ENCODE measurements at places on chromosomes 4 and X.

DNA sequence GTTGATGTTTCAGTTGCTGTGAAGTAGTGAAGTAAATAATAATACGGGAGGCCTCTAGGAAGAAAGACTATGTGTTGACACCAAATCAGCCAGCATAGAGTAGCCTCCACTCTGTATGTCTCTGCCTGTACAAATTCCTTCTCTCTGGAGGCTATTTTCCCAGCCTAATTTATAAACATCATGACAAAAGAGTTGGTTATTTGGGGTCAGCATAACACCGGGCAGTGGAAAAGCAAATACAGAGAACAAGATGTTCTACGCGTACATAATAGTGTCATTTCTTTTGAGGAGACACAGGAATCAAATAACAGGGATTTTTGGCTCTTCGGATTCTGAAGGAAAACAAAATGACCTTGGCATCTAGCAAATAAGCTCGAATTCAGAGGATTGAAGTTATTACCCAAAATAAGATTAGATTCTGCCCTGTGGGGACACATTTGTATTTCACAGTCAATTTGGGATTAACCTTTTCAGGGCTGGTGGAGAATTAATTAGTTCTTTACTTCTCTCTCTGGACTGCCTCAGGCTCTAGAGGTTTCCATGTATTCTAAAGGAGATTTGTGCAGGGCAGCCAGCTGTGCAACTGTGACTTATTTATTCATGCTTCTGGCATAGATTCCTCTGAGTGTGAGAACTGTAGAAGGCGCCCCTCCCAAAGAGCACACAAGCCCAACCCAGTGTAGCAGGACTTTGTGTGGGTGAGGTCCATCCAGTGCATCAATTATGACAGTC lies 14.1 kb upstream of the SYTL4 start:
- DNase-seq, result no peak

DNA sequence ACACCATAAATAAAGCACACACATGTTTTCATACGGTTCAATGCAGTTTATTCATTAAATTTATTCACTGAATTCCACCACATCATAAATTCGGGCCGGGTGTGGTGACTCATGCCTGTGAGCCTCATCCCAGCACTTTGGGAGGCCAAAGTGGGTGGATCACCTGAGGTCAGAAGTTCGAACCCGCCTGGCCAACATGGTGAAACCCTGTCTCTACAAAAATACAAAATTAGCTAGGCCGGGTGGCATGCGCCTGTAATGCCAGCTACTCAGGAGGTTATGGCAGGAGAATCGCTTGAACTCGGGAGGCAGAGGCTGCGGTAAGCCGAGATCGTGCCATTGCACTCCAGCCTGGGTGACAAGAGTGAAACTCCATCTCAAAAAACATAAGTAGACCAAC lies 131.6 kb downstream of the PDS5A start:
- DNase-seq, result no peak

DNA sequence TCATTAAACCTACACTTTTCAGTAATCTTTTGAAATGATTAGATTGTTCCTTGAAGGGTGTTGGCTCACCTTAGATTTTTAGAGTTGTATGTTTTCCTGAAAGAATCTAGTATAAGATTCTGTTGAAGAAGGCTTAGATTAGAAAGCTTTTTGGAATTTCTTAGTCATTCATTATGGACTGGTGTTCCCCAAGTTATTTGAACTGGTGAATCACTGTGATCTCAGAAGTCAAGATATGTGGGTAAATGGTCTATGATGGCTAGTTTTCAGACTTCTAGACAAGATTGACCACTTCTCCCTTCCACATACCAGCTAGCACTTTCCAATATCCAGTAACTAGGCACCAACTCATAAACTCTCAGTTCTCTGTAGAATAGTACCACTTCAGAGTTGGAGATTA lies 138.1 kb downstream of the KDM6A start:
- no peak for DNase-seq

- DNase-seq, result no peak
Observed at GRCh38 chr4:25449688-25450087, 72.6 kb downstream of the ANAPC4 start.

DNA sequence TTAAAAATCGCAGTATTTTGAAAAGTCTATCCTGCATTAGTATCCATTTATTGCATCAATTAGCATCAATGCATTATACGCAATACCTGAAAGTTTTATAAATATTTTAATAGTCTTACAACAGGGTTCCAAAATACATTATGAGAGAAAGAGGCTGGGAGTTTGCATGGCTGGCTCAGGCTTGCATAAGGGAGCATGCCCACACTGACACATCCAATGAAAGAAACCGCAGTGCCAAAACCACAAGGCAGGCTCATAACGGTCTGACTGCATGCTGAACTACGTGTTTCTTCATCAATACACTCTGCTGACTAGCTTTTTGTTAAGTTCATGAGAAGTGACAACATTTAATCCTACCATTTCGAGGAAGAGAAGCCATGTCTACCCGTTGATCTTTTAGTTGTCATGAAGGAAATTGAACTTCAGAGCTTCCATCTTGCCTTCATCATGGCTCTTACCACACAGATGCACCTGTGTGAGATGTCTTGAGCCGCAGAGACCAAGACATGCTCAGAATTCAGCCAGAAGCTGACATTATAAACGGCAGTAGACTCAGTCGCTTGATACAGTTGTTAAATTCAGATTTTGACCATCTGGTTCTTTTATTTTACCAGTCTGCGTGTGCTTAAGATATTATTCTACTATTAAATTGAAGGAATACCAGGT lies 168.8 kb upstream of the FRG1 start:
- DNase-seq, result no peak

- DNase-seq, result no peak
Observed at GRCh38 chrX:80331285-80331684, 89.0 kb upstream of the TENT5D start.

DNA sequence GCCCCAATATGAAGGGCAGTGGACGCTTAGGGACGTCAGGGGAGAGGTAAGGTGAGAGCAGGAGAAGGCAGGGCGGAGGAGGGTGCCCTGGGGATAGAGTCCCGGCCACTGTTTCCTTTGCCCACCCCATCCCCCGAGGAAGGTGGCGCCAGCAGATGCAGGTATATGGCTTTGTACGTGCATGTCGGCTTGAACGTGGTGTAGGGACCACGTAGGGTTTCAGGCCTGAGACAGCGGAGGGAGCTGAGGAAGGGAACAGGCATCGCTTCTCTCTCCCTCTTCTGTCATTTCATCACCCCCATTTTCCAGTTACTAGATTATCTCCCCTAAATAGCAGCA lies 97.9 kb downstream of the PHKA2 start:
- no peak for DNase-seq

DNA sequence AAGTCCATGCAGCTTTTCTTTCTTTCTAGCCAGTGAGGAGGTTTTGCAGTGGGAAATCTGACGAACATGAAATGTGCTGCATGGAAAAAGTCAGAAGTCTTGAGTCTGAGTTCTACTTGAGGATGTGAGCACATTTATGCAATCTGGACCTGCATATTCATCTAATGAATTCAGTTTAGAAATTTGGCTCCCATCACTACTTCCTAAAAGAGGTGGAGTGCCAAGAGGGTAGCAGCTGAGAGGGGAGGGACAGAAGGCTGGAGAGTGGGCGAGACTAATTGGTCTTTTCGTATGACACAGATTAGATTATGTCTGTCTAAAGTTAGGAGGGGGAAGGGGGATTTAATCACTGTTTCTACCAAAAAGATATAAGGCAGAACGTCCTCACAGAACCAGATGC lies 535.9 kb downstream of the IQCM start:
- DNase-seq, result no peak

DNA sequence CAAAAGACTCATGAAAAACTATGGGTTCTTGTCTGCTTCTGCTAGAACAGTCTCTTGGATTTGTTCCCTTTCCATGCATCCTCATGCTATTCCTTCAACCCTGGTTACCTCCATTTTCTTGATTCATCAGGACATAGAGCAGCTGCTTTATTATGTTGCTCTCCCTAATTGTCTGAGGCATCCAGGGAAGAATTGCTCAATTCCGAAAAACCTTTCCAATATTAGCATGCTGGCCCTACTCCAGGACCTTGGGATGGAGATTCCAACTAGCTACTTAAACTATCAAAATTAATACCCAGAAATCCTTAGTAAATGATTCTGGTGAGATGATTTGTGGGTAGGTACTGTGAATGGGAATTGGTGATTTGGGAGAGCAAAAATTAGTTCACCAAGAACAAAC lies 56.6 kb upstream of the FAM47B start:
- no peak for DNase-seq

DNA sequence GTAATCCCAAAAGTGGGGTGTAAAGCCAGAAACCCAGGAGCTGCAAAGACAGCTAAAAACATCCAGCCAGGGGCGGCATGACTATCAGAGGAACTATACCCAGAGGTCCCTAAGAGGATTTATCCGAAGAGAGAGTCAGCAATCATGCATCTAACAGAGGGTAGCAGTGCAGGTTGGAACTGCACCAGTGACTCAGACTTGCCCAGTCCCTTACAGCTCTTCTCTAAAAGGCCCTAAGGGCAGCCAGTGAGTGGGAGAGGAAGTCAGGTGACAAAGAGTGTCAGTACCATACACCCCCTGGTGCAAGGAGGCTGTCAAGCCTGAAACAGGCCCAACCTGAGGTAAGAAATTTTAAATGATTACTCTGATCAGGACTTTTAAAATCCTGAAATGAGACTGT lies 88.1 kb downstream of the CAMK2D start:
- DNase-seq, result no peak

DNA sequence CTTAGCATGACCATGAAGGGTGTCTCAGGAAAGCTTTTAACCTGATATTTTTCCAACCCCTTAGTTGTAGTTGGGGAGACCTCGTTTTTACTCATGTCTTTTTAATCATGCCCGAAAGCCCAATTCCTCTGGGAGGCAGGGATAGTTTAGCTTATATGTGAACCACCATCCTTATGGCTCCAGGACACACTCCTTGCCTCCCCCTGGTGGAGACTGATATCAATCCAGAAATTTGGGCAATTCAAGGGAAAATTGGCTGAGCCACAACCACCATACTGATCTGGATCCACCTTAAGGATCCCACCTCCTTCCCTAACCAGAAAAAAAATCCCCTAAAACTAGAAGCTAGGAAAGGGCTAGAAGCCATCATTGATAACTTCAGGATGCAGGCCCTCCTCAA lies 13.4 kb upstream of the COL25A1 start:
- DNase-seq, result no peak

DNA sequence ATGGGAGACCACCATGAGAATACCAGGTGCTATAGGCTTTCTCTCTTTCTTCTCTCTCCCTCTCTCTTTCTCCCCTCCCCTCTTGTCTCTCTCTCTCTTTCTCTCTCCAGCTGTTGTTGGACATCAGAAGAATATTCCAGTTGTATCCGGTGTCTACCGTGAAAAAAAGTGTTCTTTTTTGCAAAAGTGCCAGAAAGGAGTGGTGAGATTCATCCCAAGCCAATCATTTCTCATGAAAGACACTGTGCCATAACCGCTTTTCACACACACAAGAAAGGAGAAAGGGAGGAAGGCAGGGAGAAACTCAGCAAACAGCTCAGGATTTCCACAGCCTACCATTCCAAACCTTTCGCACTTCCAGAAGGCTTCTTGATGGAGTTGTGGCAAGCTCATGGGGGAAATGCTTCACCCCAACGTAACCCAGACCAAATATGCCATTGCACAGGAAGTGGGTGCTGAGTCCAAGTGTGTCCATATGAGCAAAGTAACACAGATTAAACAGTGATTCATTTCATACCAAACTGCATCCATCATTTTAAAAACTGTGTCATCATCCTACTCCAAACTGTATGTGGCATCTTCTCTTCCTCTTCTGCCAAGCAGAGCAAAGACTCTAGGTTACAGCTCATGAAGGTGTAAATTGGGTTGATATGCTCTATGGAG lies 224.0 kb downstream of the APBB2 start:
- no peak for DNase-seq

- DNase-seq, result no peak
Observed at GRCh38 chr4:8854016-8854415, 17.6 kb downstream of the HMX1 start.

GRCh38 chr4:6702761-6703160 lies 6.9 kb downstream of the MRFAP1L1 start:
- no peak for DNase-seq

- DNase-seq, result no peak
Observed at GRCh38 chr4:16037901-16038300, 45.9 kb downstream of the PROM1 start.

DNA sequence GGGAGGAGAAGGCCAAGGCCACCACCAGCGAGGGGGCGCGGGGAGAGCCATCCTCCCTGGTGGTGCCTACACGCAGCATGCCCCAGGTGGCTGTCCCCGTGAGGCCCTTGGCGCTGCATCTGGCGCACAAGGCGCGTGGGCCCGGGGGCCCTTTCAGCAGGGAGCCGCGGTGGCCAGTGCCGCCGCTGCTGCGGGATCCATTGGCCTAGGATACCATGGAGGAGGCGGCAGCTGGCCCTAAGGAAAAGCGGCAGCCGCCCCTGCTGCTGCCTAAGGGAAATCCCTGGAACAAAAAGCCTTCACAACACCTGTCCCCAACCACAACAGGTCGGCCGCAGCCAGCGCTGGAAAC lies 1059.6 kb downstream of the TECRL start:
- no peak for DNase-seq

DNA sequence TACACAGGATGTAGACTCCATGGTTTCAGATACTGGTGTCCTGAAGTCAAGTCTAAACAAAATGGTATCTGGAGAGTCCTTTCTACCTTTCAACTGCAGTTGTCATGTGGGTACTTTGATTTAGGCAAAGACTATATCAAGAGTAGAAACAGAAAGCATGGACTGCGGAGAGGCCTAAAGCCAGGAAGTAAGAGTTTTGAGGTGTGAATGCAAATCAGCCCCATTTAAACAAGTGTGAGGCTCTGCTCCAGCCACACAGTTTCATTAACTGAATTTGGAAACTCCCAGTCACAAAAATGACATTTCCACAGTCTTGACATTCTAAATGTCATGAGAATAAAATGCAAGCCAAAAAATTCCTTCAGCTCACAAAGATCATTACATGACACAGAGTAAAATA lies 87.2 kb upstream of the MCF2 start:
- no peak for DNase-seq

DNA sequence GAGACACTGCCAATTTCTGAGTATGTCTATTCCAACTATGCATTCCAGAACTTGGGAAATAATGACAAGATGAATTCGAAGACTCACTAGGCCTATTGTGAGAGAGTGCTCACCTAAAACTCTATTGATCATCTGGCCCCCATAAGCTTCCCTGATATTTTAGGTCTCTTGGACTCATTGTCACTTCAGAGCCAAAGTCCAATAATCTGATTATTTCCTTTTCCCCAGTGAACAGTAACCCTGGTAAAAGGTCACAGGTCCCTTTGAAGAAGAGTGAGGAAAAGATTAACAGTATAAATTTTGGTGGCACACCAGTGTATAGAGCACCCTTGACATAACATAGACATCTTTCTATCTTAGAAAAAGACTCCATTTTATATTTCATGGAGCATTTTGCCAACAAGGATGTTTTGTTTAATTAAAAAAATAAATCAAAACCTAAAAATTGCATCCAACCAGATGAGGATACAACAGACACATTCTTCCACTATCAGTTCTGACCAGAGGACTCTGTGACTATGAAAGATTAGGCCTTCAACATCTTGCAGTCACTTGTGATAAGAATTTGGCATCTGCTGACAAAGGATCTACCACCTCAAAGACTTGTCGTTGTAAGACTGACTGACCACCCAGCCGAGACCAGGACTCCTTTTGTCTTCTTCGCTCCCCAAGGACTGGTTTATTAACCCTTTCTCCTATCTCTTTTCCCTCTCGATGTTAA lies 191.9 kb downstream of the MAB21L2 start:
- no peak for DNase-seq

Data from effector memory CD4-positive, alpha-beta T cell (primary cell).